NCI-H1092 treated with DMSO at 0.1 percent for 48 hours (cell line): ENCODE measurements at places on chromosomes 13 and 19.

DNA sequence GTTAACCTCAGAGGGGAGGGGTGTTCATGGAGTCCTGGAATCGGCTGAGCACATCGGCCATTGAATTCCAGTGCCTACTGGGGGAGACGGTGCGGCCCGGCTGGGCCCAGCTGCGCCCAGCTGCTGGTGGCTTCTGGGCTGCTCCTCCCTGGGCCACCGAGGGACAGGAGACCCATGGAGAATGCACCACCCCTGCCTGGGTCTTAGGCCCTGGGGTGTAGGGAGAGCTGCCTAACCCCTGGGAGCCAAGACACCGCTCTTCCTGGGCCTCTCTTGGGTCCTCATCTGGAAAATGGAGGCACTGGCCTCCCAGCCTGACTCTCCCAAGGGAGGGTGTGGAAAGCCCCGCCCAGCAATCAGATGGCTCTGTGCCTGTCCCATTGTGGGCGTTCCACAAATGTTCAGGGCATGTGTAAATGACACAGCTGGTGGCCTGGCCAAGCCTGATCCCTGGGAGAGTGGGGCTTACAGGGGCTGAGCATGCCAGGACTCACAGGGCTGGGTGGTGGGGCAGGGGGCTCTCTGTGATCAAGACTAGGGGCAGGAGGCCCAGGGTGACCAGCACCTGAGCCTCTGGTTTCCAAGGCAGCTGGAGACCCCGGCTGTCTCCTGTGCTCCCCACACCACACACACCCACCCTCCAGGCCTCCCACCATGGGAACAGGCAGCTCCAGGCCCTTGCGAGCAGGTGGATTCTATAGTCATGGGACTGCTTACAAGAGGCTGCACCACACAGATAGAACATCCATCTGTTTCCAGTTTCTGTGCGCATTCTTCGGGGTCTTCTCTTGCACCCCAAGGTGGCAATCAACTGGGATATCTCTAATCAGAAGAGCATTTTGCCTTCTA is 150.9 kb downstream of the URI1 start:
- DNase-seq, result no peak

DNA sequence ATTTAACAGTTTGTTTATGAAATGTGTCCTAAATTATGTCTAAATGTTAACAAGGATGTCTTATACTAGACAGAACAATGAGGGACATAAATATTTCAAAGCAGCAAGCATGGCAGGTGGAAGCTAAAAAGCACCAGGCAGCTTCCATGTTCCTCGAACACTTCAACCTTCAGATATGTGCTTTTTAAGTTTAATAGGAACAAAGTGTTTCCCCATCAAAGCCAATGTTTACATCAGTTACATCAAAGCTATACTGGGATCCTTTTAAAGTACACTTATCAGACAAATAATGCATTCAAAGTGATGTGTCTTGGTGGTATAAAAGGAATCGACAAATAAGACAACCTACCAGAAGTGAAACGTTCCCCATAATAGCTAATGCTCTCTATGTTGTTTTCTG is 2841.1 kb upstream of the PCDH20 start:
- peak; percentile 12 for DNase-seq

DNA sequence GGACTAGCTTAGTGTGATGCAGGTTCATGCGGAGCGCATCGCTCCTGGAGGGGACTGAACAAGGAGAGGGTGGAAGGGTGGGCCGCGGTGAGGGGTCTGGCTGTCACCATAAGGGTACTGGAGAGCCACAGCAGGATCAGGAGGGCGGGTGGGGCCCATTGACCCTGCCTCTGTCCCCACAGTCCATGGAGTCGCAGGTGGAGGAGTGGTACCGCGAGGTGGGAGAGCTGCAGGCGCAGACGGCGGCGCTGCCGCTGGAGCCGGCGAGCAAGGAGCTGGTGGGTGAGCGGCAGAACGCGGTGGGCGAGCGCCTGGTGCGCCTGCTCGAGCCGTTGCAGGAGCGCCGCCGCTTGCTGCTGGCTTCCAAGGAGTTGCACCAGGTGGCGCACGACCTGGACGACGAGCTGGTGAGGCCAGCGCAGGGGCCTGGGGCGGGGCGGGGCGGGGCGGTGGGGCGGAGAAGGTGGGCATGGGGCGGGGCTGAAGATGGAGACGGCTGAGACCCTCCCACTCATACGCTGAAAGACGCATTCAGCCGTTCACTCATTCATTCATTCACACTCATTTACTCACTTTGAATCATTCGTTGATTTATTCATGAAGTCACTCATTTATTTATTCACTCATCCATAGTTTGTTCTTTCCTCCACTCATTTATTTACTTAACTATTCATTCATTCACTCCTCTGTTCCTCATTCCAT is 27.5 kb upstream of the SHKBP1 start:
- DNase-seq, result peak; percentile 71

- DNase-seq, result no peak
Observed at GRCh38 chr19:5355076-5355475, 14.5 kb upstream of the PTPRS start.

GRCh38 chr19:46555628-46556280 is 45.4 kb upstream of the CALM3 start:
- DNase-seq, result no peak

DNA sequence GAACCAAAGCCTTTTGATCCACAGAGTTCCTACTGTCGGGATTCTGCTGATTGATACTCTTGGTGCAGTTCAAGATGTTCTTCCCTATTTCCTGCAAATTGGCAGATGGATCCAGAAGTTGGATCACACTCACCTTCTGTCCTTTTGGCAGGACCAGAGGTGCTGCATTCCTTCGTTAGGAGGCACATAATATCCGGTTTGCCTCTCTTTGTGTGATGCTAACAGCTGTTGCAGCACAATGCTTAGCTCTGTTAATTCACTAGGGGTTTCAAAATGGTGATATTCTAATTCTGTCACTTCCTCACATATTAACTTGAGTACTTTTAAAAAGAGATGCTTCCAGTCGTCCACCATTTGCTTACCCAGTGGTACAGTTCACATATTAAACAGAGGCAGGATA is 15.2 kb upstream of the CHST8 start:
- no peak for DNase-seq

GRCh38 chr19:48473161-48473966 is 4.2 kb downstream of the CYTH2 start:
- DNase-seq, result no peak

DNA sequence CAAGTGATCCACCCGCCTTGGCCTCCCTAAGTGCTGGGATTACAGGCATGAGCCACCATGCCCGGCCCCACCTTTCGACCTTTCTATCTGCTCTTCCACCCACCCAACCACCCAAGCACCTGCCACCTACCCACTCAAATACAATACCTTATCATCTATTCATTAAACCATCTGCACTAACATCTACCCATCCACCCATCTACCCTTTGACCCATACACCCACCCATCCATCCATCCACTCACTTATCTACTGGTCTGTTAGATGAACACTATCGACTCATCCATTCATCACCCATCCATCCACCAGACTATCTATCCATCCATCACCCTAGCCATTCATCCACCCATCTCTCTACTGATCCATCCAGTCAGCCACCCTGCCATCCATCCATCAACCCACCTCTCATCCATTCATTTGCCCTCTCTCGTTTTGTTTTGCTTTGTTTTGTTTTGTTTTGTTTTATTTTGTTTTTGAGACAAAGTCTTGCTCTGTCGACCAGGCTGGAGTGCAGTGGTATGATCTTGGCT is 17.2 kb downstream of the EML2 start:
- no peak for DNase-seq

GRCh38 chr13:51523082-51523518 is 61.2 kb upstream of the WDFY2 start:
- DNase-seq, result no peak

DNA sequence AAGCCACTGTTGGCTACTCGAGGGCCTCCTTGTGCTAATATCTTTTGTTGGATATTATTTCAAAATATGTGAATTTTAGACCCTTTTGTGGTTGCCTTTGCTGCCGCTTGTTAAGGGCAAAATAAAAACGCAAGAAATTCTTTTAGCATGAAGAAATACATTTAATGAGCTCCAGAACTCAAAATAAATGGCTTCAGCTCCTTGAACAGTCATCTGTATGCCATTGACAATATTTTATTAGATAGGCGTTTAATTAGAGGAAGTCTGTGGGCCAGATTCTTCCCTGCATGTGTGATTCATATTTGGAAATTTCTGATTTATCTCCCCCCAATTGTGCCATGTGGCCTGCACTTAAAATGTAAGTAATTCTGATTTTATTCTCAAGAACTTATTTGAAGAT is 177.2 kb downstream of the STK24 start:
- DNase-seq, result no peak
